ENCODE measurements at places on chromosomes 3 and 15. TPM values are rescaled to one million over a fixed set of nuclear protein-coding genes. Genes with fewer than 3 reads are reported as not detected.

DNA sequence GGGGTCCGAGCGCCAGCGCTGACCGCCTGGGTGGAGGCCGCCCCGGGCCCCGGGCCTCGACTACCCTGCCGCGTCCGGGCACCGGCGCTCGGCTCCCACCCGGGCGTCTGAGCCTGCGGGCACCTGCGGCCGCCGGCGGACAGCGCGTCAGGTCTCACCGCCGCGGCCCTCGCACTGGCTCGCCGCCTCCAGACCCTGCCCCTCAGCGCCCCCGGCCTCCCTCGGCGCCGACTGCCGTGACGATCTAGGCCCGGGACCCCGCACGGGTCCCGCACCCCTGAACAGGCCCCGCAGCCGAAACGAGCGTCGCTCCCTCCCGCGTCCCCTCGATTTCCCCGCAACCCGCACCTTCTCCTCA, 297 bp downstream of the PRC1 start:
- H3K4me1 ChIP-seq, result peaks cover 24% of the 10 kb centered on the region
- no peak for DNase-seq
- no peaks in the 10 kb centered on the region for H3K27me3 ChIP-seq
- peak overlapping the region; percentile 85 for H3K4me3 ChIP-seq
- H3K27ac ChIP-seq, result peak overlapping the region; percentile 89
- H3K36me3 ChIP-seq, result peaks cover 12% of the 10 kb centered on the region

DNA sequence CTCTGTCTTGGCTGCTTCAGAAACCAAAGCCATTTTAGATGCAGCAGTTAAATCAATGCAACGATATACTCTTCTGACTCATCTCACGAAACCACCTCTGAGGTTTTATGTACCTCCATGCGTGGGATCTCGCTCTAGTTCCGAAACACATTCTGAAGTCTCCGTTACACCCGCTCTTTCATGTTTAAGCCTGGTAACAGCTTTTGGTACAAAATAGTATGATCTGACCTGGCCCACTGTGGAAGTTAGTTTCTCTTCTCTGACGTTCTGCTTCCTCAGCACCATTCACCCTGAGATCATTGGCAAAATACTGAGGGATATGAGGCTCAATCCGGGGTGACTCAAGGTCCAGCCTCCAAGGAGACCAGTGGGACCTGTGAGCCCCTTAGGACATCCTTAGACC, 121.9 kb downstream of the TMEM266 start:
- no peak for DNase-seq
- no peaks in the 10 kb centered on the region for H3K4me1 ChIP-seq
- no peaks in the 10 kb centered on the region for H3K36me3 ChIP-seq
- peaks cover 36% of the 10 kb centered on the region for H3K27me3 ChIP-seq

- no peak for DNase-seq
- H3K36me3 ChIP-seq, result no peaks in the 10 kb centered on the region
- H3K4me1 ChIP-seq, result no peaks in the 10 kb centered on the region
- H3K27me3 ChIP-seq, result peaks cover 24% of the 10 kb centered on the region
Observed at GRCh38 chr3:170848292-170848917, 21.6 kb downstream of the RPL22L1 start.

GRCh38 chr15:88036154-88036839, 220.2 kb downstream of the NTRK3 start:
- H3K36me3 ChIP-seq, result no peaks in the 10 kb centered on the region
- H3K4me3 ChIP-seq, result no peak overlapping the region
- H3K27me3 ChIP-seq, result peaks cover 38% of the 10 kb centered on the region
- DNase-seq, result no peak
- H3K4me1 ChIP-seq, result no peaks in the 10 kb centered on the region

GRCh38 chr3:140081887-140082286, 146.9 kb downstream of the CLSTN2 start:
- H3K27ac ChIP-seq, result no peak overlapping the region
- no peaks in the 10 kb centered on the region for H3K36me3 ChIP-seq
- no peak overlapping the region for H3K4me3 ChIP-seq
- H3K4me1 ChIP-seq, result no peaks in the 10 kb centered on the region
- H3K27me3 ChIP-seq, result peaks cover 3% of the 10 kb centered on the region

Gene RPL22L1
- 96.6 TPM for total RNA-seq

GRCh38 chr15:61549727-61550126, 320.6 kb upstream of the RORA start:
- peaks cover 34% of the 10 kb centered on the region for H3K27me3 ChIP-seq
- no peak overlapping the region for H3K4me3 ChIP-seq
- no peak for DNase-seq
- H3K4me1 ChIP-seq, result no peaks in the 10 kb centered on the region
- H3K27ac ChIP-seq, result no peak overlapping the region

Gene NR2E3
- not detected for total RNA-seq

Gene CD86
- 3.2 TPM for total RNA-seq

Gene SPATA12
- not detected for total RNA-seq

Gene LACTB
- total RNA-seq, result 43.6 TPM

Gene NXPE3
- 14.9 TPM for total RNA-seq

GRCh38 chr3:127710155-127710941, 37.6 kb downstream of the ABTB1 start:
- no peaks in the 10 kb centered on the region for H3K36me3 ChIP-seq
- H3K27me3 ChIP-seq, result no peaks in the 10 kb centered on the region
- no peaks in the 10 kb centered on the region for H3K4me1 ChIP-seq
- H3K27ac ChIP-seq, result no peak overlapping the region

Gene USP4
- total RNA-seq, result 105 TPM

GRCh38 chr3:120302361-120302760, 17.3 kb upstream of the GPR156 start:
- no peak overlapping the region for H3K27ac ChIP-seq
- peaks cover 16% of the 10 kb centered on the region for H3K27me3 ChIP-seq
- no peaks in the 10 kb centered on the region for H3K36me3 ChIP-seq

Gene TRAIP
- total RNA-seq, result 14.0 TPM

- no peak overlapping the region for H3K27ac ChIP-seq
- peaks cover 9% of the 10 kb centered on the region for H3K27me3 ChIP-seq
- no peak for DNase-seq
- no peak overlapping the region for H3K4me3 ChIP-seq
Observed at GRCh38 chr3:180059356-180059755, 22.6 kb upstream of the PEX5L start.

DNA sequence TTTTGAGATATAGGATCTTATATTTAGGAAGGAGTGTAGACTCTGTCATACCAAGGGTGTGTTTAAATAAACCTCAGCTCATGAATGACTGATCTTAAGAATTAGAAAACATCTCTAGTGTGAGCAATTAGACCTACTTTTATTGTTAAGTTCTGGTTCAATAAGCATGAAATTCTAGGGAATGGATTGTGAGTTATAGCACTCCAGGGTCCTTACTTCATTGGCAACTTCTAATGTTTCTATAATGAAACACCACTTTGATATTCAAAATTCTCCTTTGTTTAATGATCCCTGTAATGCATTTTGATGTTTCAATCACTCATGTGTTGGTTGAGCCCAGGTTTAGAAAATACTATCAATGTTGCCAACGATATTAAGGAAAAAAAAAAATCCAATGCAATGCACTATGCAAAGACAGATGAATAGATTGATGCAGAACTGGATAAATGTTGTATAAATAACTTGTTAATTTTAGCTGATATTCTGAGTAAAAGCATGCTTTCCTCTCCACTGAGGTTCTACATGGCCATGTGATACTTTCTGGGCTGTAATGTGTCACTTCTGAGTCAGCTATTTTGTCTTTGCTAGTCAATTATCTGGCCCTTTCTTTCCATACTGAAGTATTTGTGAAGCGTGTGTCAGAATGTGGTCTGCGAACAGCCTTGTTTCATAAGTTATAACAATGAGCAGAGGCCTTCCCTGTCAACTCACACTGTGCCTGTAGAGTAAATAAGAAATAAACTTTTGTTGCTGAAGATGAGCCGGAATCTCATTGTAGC, 1035.9 kb downstream of the PLOD2 start:
- H3K4me3 ChIP-seq, result no peak overlapping the region
- H3K27ac ChIP-seq, result no peak overlapping the region
- no peaks in the 10 kb centered on the region for H3K36me3 ChIP-seq
- no peaks in the 10 kb centered on the region for H3K4me1 ChIP-seq

Gene LRRK1
- 0.17 TPM for total RNA-seq

Gene ARHGAP31
- total RNA-seq, result 64.6 TPM

Gene ACKR4
- total RNA-seq, result not detected

DNA sequence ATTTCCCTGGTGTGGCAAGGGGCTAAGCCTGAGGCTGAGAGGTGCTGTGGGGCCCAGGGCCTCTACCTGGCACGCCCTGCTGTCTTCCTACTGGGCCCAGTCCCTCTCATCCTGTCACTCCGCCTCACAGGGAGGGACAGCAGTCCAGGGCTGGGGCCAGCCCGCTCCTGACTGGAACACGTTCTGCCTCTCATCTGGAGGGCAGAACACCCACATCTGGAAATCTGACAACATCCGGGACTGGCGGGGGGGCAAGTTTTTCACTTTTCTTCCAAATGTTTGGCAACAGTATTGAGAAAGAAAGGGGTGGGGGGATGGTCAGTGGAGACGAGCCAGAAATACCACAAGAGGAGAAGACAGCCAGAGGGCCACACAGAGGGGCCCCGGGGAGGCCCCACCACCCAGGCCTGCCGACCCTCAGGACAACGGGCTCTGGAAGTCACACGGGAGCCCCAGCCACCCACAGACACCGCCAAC, 1.8 kb upstream of the MYL3 start:
- no peaks in the 10 kb centered on the region for H3K4me1 ChIP-seq
- peak; percentile 41 for DNase-seq
- H3K27ac ChIP-seq, result no peak overlapping the region
- H3K4me3 ChIP-seq, result no peak overlapping the region

Gene CCDC33
- not detected for total RNA-seq

Gene APOD
- not detected for total RNA-seq

GRCh38 chr3:190697901-190698300, 164.6 kb downstream of the GMNC start:
- H3K27ac ChIP-seq, result no peak overlapping the region
- no peak for DNase-seq
- H3K27me3 ChIP-seq, result peaks cover 8% of the 10 kb centered on the region
- H3K36me3 ChIP-seq, result no peaks in the 10 kb centered on the region

- H3K27ac ChIP-seq, result peak overlapping the region; percentile 100
- DNase-seq, result no peak
- H3K27me3 ChIP-seq, result no peaks in the 10 kb centered on the region
- H3K4me3 ChIP-seq, result peak overlapping the region; percentile 88
- peaks cover 50% of the 10 kb centered on the region for H3K36me3 ChIP-seq
Observed at GRCh38 chr3:101849714-101850245, 466 bp downstream of the NFKBIZ start.

DNA sequence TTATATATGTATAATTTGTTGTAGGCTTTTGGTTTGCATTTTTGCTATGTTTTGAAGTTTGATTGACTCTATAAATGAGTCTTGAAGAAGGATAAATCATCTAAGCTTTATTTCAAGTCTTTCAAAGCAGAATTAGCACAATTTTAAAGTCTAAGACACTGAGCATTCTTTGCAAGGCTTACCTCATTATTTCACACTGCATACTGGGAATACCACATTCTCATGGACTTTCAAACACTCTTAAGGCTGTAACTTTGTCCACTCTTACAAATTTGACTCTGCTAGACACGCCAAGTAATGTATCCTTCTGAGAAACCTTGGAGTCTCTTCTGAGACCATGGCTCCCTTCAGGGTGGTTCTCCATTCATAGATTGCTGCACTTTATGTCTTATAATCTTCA, 281.3 kb upstream of the COL8A1 start:
- no peak overlapping the region for H3K27ac ChIP-seq
- no peaks in the 10 kb centered on the region for H3K27me3 ChIP-seq
- no peak overlapping the region for H3K4me3 ChIP-seq
- DNase-seq, result no peak
- no peaks in the 10 kb centered on the region for H3K4me1 ChIP-seq
- H3K36me3 ChIP-seq, result no peaks in the 10 kb centered on the region

- H3K27me3 ChIP-seq, result no peaks in the 10 kb centered on the region
- H3K4me3 ChIP-seq, result no peak overlapping the region
- peak; percentile 56 for DNase-seq
- H3K27ac ChIP-seq, result no peak overlapping the region
- H3K36me3 ChIP-seq, result no peaks in the 10 kb centered on the region
- H3K4me1 ChIP-seq, result no peaks in the 10 kb centered on the region
Observed at GRCh38 chr3:47855461-47856383, 52.8 kb downstream of the DHX30 start.

GRCh38 chr15:47412136-47412535, 305.2 kb upstream of the SEMA6D start:
- H3K36me3 ChIP-seq, result no peaks in the 10 kb centered on the region
- H3K4me3 ChIP-seq, result no peak overlapping the region
- no peaks in the 10 kb centered on the region for H3K4me1 ChIP-seq
- H3K27me3 ChIP-seq, result no peaks in the 10 kb centered on the region

DNA sequence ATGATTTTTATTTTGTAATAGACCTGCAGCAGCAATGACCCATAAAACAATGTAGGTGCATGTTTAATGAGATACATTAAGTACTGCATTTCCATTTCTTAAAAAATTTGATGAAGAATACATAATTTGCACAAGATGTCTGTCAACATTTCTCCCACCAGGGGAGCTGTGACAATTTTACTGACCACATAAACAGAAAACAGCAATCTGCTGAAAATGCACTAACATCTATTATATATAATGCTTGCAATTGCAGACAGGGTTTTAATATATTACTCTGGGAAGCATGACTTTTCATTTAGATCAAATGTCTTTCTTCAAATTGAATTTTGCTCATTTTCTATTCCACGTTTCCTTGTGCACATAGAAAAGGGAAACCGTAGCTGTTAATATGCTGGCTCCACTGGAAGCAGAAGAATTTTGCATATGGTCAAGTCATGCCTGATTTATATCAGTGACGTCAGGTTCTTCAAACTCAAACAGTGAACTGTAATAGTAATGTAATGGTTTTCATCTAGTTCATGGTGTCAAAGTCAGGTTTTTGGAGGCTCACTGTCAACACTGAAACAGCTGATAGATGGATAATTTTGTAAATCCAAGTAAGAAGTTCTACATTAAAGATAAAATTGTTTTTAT, 79.8 kb upstream of the IGF1R start:
- H3K27me3 ChIP-seq, result peaks cover 7% of the 10 kb centered on the region
- no peaks in the 10 kb centered on the region for H3K36me3 ChIP-seq
- no peak overlapping the region for H3K27ac ChIP-seq
- H3K4me3 ChIP-seq, result no peak overlapping the region

DNA sequence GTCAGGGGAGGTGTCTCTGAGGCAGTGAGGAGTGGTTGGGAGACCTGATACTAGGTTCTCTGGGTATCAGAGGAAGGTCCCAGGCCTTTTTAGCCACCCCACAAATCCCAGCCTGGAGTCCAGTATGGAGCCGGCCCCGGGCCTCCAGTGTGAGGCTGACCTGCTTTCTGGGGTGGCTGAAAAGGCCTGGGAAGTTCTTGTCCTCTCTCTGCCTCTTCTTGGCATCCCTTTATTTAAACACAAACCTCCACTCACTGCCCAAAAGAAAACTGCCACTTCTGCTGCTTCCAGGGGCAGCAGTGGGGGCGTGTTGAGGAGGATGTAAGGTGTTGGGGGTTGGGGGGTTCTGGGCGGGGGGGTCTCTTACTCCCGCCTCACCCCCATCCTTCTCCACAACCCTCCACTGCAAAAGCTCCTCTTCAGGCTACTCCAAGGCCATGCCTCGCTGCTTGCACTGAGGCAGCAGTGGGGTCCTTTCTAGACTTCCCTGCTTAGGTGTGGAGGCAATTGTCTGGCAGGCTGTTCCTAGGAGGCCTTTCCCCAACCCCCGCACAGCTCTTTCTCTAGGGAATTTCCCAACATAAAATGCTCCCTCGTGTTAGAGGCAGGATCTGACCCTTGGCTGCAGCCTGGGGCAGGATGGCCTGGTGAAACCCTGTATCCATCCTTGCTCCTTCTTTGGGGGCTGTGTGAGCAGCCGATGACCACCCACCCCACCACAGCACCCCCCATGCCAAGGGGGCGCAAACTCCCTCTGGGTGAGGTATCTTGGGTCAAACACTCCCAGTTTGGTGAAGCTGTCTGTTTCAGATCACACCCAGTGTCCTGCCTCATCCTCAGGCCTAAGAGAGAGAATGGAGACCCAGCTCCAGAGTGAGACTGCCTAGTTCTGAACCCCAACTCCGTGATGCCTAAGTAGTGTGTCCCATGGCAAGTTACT, 12.1 kb upstream of the RAD18 start:
- no peaks in the 10 kb centered on the region for H3K36me3 ChIP-seq
- H3K27ac ChIP-seq, result no peak overlapping the region
- H3K4me3 ChIP-seq, result no peak overlapping the region
- DNase-seq, result no peak
- no peaks in the 10 kb centered on the region for H3K27me3 ChIP-seq

Data from natural killer cell treated with Interleukin-12 subunit alpha and Interleukin-12 subunit beta and Interleukin-15 and Interleukin-18, amount 100 ng/mL, for 72 hours (primary cell).